ENCODE measurements at places on chromosomes 5 and 9.

DNA sequence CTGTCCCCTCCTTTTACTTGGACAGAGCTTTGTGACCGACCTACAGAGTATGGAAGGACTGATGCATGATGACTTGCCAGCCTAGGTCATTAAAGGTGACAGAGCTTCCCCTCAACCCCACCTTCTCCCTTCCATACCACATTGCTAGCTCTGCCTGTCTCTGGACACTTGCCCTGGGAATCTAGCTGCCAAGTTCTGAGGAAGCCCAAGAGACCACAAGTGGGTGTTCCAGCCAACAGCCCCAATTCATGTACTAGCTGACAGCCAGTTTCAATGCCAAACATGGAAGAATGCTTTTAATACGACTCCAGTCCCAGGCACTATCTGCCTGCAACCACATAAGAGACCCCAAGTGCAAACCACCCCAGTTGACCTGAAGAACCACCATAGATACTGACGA is 477.1 kb downstream of the SPOCK1 start:
- DNase-seq: no peak

DNA sequence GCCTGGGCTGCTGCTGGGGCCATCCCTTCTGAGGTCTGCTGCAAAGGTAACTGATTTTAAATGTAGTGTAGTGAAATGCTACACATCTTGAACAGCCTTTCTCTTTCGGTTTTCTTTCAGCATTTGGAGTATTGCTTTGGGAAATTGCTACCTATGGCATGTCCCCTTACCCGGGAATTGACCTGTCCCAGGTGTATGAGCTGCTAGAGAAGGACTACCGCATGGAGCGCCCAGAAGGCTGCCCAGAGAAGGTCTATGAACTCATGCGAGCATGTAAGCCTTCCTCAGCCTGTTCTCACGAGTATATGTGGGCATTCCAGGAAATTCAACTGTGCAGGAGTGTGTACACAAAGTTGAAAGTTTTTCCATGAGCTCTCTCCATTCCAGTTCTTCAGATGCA is 18.3 kb downstream of the QRFP start:
- DNase-seq: no peak

- DNase-seq: peak; percentile 93
These were observed at the start of gene STC2 for GRCh38 chr5:173327948-173328843. Gene STC2 (minus strand): TSS chr5:173328414. CDS start chr5:173328193, 221 bp downstream.

DNA sequence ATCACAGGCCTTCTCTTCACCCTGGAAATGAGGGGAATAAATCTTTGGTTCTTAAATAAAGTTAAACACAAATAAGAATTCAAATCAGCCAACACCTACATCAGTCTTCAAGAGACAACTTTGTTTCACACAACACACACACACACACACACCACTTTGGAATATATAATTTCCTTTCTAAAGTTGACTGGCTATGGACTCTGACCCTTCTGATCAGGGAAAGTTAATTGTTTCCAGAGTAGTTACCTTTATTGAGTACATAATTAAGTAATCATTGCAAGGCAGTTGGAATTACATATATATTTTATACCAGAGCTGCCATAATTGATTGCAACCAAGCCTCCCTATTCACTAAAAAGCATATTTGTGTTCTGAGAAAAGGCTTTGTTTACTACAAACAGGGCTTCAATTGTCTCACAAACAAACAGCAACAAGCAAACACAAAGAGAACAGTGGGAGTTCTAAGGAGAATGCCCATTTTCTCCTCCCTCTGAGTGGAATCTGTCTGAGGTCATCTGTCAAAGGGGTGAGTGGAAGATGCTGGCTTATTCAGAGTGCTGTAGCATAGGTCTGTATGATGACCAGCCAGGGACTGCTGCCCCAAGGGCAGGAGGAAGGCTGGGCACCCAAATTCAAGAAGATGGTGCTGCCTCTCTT is 136.6 kb downstream of the SEMA6A start:
- no peak for DNase-seq

Data from ecto neural progenitor cell (in vitro differentiated cells).